Spinal cord (tissue), 10 donors: ENCODE measurements at places on chromosomes 5 and 9.

DNA sequence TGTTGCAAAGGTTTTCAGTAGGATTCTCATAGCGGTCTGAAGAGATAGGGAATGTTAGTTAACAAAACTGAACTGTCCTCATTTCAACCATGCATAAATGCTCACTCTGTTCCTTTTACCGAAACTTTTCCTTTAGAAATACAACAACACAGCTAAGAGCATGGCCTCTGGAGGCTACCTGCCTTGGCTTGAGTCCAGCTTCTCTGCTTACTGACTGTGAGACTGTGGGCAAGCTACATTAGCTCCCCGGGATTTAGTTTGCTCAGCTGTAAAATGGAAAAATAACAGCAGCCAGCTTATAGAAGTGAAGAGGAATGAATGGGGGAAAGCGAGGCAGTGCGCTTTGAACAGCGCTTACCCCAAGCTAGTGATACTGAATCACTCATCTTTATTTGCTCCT is 507.9 kb upstream of the DAP start:
- DNase-seq, result no peak

- DNase-seq, result no peak
These were observed 344.5 kb downstream of the PRR16 start for GRCh38 chr5:120808606-120809005.

DNA sequence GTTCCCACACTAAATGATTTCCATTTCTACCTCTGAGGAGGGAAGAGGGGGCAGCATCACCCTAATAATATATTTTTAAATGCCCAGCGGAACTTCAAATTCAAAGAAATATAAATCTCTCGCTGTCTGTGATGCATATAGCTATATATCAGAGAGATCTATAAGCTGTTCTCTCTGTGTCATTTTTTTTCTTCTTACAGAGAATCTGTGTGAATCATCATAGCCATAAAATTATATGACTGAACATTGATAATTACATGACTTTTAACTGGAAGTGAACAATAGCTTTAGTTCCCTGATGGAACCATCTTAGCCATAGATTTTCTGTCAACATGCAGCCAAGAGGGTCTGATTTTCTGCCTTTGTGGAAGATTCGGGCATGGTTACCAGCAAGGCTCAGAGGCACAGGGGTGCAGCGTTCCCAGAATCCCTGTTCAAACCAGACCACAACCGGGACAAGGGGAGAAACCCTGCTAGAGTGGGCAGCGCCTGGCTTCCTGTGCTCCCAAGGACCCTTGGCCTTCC is 93.7 kb upstream of the OSMR start:
- DNase-seq, result no peak

DNA sequence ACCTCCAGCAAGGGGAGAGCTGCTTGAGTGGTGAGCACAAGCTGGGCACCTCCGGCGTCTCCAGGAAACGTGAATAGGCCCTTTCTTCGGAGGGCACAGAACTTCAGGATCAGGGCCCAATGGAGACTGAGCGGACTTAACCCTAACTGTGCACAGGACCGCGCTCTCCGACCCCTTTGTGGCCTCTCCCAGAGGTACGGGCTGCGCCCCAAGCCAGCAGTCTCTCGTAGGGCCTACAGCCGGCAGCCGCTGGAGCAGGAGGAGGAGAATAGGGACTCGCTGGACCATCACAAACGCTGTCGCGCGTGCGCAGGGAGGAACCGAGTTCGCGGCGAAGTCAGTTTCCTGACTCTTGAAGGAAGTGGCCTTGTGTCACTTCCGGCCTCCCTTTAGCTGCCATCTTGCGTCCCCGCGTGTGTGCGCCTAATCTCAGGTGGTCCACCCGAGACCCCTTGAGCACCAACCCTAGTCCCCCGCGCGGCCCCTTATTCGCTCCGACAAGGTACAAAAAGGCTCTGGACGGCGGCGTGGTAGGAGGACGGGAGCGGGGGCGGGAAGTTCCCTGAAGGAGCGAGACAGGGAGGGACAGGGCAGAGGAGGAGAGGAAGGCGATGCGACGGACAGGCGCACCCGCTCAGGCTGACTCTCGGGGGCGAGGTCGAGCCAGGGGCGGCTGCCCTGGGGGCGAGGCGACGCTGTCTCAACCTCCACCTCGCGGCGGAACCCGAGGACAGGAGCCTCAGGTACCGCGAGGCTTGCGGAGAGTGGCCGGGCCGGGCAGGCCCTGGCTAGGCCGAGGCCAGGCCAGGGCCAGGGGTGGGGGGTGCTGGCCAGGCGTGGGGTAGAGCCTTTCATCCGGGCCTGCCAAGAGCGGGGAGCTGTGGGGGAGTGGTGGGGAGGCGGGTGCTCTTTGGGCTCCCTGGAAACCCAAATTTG is at the start of gene BTF3:
TSS of gene BTF3 (plus strand) at position 386 of the 936 bp plus-strand sequence. CDS start at position 612, 226 bp downstream.
- DNase-seq, result peak; percentile 95

- DNase-seq, result no peak
These were observed 73.7 kb downstream of the FEM1C start for GRCh38 chr5:115470921-115471320.

GRCh38 chr9:78544230-78544629 is 247.3 kb downstream of the PSAT1 start:
- no peak for DNase-seq

- DNase-seq, result no peak
These were observed 451.7 kb downstream of the AGTPBP1 start for GRCh38 chr9:85290019-85290418.

GRCh38 chr9:82126256-82126655 is 137.7 kb downstream of the SPATA31D1 start:
- no peak for DNase-seq

DNA sequence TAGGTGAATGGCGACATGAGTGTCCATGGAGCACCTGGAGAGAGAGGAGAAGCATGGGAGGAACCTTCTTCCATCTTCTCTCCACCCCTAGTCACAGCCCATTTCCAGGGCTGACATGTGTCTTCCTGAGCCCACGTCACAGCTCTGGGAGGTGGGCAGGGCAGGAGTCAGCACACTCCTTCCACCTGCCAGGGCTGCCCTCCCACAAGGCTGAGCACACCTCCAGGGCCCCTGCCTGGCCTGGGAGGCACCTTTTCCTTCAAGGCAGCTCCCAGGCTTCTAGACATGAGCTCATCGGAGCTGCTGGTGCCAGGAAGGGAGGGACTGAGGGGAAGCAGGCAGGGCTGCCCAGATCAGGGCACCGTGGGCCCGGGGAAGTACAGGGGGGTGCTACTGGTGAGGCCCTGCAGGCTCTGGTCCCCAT is 13.6 kb upstream of the SYNPO start:
- no peak for DNase-seq

- DNase-seq, result no peak
These were observed 382.2 kb downstream of the ICE1 start for GRCh38 chr5:5804478-5805233.

DNA sequence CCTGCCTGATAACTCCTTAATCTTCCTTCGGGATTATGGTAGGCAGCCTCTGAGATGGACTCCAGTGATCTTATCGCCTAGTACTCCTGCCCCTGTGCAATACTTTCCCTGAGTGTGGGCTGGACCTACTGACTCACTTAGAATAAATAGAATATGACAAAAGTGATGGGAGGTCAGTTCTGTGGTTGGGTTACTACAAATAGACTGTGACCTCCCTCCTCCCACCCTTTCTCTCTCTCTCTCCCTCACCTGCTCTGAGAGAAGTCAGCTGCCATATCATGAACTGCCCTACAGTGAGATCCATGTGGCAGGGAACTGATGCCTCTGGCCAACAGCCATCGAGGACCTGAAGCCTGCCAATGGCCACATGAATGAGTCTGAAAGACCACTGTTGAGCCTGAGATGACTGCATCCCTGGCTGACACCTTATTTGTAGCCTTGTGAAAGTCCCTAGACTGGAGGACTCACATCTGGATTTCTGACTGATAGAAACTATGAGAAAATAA is 31.7 kb downstream of the NRG2 start:
- DNase-seq, result no peak
